ENCODE measurements at places on chromosomes 3 and 15. TPM values are rescaled to one million over a fixed set of nuclear protein-coding genes. Genes with fewer than 3 reads are reported as not detected.

GRCh38 chr3:141680620-141681389 lies 57.3 kb upstream of the RNF7 start:
- peak; percentile 67 for DNase-seq

GRCh38 chr15:57919754-57920153 lies 145.8 kb downstream of the ALDH1A2 start:
- no peak for DNase-seq

GRCh38 chr3:4531478-4532025 lies 38.4 kb downstream of the ITPR1 start:
- no peak for DNase-seq

- DNase-seq, result peak; percentile 41
Observed at GRCh38 chr15:75307778-75308390, 25.2 kb downstream of the GOLGA6D start.

GRCh38 chr3:50572158-50572557 lies 2.8 kb downstream of the HEMK1 start:
- peak; percentile 84 for DNase-seq

DNA sequence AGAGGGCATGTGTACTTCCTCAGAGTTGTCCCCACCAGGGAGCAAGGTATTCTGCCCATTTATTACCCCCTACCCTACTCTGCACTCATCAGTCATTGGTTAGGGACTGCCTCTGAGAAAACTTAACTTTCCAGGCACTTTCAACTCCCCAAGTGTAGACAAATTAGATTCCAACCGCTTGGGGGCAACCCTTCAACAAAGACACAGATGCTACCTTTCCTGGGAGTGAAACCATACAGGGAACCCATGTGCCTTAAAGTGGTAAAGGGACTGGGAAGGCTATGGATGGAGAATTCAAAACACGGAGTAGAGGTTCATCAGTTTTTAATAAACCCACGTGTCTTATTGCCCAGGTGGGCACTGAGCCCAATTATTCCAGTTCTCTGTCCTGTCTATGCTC lies 19.4 kb upstream of the UBE2E2 start:
- peak; percentile 61 for DNase-seq

DNA sequence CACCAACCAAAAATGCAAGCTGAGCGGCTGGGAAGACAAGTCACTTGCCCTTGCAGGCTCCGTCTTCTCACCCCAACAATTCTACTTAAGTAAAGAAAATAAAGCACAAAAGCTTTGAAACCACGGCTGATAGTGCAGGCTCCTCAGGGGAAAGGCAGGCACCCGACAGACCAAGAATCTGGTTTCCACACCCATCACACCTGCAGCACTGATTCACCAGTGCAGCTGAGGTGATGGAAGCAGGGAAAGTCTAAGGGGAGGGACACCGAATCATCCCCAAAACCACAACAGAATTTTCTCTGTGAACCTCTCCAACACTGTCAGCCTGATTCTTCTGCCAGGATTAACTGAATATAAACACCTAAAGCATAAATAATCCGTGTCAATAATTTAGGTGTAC lies 62.0 kb upstream of the NSMCE3 start:
- DNase-seq, result no peak

GRCh38 chr3:179949869-179950268 lies 86.9 kb downstream of the PEX5L start:
- DNase-seq, result no peak

DNA sequence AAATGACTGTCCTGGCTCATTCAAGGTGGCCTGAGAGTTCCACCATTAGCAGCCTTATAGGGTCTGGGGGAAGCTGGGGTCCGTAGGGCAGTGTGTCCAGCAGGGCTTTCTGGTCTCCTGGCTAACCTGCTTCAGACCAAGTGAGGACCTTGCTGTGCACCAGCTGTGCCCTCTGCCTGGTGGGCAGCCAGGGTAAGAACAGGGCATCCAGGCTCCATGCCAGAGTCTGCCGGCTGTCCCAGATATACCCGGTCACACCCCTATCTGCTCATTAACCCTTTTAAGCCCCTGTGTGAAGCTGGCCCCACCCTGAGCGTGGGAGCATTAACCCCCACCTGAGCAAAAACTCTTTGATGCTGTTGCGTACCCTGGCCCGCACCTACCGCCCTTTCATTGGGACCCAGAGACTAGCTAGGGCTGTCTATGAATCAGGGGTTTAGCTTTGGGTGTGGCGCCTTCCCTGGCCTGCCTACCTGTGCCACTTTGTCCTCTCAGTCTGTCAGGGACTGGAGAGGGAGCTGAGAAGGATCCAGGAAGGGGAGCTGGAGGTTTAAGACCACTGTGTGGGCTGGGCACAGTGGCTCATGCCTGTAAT lies 17.6 kb downstream of the SEMA3F start:
- no peak for DNase-seq

DNA sequence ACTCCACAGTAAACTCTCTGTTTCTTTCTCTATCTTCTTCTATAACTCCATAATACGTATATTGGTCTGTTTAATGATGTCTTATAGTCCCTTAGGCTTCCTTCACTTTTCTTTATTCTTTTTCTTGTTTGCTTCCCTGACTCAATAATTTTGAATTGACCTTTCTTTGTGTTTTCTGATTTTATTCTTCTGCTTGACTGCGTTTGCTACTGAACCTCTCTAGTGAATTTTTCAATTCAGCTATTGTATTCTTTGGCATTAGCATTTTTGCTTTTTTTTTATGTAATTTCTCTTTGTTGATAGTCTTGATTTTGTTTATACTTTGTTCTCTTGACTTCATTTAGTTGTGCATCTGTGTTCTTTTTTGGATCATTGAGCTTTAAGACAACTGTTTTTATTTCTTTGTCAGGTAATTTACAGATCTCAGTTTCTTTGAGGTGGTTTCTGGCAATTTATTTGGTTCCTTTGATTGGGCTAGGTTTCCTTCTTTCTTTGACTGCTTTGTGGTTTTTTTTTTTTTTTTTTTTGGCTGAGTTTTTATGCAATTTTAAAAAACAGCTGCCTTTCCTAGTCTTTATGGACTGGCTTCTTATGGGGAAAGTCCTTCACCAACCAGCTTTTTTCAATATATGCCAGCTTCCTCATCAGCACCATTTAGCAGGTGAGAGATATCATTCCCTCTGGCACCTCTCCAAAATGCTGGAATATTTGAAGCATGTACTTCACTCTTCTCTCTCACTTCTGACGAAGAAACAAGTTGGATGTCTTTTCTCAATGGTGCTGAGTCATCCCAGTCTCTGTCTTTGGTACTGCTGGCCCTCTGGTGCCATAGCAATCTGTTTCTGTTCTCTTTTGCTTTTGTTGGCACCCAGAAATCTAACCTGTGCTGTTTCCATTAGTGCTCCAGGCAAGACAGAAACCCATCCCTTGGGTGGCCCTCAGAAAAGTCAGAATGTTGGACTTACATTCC lies 17.6 kb downstream of the RSRC1 start:
- peak; percentile 31 for DNase-seq

GRCh38 chr15:58724466-58724865 lies 25.0 kb downstream of the ADAM10 start:
- peak; percentile 44 for DNase-seq

DNA sequence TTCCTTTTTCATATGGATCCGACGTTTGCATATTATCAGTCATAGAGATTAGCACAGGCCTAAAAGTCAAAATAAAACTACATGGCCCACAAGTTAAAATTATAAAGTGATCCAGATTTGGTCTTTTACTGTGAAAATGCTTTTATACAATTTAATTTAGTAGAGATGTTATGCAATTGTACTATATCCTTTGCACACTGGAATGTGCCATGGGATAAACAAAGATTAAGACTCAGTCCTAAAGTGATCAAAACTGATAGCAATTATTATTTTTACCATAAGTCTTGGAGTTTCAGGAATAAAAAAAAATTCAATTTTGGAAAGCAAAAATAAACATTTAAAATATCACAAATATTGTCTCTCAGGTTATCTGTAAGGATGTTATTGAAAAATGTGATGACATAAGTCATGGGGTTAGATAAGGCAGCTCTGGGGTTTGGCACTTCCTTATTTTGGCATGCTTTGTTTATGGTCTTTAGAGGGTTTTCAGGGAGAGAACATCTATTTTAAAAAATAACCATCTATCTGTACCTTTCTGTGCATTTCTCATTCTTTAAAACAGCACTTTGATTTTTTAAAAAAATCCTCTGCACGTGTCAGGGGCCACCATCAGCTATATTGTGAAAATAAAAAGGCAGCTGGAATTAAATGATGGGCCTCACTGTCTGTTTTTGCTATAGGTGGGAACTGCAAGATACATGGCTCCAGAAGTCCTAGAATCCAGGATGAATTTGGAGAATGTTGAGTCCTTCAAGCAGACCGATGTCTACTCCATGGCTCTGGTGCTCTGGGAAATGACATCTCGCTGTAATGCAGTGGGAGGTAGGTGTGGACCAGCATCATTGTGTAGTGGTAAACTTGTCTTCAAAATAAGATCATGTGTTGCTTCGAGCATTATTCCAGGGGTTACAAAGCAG lies 67.3 kb downstream of the TGFBR2 start:
- no peak for DNase-seq

DNA sequence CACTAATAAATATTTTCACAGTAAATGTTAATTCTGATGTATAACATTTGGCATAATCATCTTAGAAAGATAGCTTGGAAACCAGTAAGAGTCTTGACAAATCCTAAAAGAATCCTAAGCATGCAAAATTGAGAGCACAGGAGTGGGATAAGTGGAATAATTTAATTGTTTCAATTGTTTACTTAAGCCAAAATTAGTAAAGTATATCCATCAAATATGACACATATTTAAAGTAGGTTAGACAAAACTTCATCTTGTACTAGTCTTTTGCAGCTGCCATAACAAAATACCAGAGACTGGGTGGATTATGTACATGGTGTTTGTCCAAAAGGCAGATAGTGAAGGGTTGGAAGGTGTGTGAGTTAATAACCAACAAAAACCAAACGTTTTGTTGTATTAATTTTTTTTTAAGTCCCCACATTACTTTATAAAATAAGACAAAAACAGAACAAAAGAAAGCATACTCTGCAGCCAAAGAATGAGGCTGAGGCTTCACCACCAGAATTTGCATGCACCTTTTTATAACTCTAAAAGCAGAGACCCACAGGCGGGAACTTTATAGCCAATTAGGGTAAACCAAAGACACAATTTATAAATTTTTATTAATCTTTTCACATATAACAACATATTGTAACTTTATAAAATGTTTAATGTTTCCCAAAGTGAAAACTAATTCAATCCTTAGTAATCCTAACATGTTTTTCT lies 41.9 kb upstream of the CD200R1L start:
- DNase-seq, result no peak

DNA sequence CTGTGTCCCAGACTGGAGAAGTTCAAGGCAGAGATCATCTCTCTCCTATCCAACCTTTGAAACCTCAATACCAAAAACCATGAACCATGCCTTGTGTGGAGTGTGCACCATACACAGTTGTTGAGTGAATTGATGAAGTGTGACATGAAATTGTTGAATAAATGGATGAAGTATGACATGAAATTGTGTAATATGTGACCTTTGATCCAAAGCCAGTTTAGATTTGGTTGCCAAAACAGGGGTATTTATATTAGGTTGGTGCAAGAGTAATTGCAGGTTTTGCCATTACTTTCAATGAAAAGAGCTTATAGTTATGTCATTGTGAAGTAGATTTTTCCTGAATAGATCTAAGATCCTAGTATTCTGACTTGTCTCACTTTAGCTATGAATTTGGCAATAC lies 3.1 kb upstream of the MAGI1 start:
- no peak for DNase-seq

DNA sequence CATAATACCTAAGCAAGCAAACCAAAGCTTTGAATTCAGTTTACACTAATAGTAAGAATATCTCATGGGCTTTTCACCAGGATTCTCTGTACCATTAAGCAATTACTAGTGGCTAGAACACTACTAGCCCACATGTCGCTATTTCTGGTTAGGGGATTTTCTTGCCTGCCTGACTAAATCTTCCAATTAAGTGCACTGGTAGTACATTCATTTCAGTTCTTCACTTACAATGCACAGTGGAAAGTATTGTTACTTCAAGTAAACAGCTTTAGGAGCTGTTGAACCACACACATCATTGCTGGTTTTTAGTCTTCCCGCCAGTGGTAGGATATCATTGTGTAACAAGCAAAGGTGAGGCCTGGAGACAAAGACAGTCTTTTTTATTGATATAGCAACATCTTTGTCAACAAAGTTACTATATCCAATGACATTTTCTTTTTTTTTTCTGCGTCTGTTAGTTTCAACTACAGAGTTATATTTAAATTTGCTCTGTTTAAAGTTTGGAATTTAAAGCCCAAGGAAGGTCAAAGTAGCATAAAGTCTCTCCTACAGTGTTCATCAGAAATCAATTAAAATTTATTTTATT lies 826.8 kb upstream of the NR2F2 start:
- no peak for DNase-seq

DNA sequence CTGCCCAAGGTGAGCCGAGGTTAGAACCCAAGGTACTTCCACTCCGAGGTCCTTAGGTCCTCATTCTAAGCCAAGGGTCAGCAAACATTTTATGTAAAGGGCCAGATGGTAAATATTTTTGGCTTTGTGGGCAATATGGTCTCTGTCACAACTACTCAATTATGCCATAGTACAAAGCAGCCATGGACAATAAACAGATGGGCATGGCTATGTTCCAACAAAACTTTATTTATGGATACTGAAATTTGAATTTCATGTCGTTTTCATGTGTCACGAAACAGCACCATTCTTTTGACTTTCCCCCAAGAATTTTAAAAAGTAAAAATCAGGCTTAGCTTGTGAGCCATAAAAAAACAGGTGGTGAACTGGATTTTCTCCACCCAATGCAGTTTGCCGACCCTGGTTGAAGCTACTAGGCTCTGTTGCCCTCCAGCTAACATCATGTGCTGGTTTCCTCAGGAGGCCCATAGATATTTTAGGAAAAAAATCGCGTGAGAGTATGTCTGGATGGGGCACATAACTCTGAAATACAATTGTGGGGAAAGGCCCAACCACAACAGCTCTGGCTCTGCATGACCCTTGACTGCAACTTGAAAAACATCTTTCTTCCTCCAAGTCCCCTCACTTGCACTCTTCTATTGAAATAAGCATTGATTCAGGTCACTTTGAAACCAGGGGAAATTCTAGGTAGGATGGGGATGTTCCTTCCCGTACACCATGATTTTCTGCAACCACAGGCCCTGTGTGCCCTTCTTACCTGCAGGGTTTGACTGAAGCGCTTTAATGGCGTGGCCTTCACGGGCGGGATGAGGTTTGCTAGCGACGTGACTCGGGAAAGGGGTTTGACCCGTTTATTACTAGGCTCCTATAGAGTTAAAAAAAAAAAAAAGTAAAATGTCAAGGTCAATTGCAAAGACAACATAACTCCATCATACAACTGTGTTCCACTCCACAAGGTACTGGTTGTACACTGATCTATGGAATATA lies 28.5 kb downstream of the ARHGEF3 start:
- DNase-seq, result peak; percentile 8

- DNase-seq, result no peak
Observed at GRCh38 chr3:155747286-155747945, 2.5 kb upstream of the PLCH1 start.

GRCh38 chr3:57555306-57555705 lies 768 bp upstream of the PDE12 start:
- peak; percentile 31 for DNase-seq

GRCh38 chr3:100043271-100043670 lies 71.0 kb downstream of the FILIP1L start:
- no peak for DNase-seq

- no peak for DNase-seq
Observed at GRCh38 chr3:51876186-51876585, 785 bp upstream of the IQCF5 start.

The GOLGA6D gene
- polyA plus RNA-seq, result not detected

The GABRG3 gene
- not detected for polyA plus RNA-seq

The EMC7 gene
- 236 TPM for polyA plus RNA-seq

The OXTR gene
- 128 TPM for polyA plus RNA-seq

All from GM23248 (cell line).